ENCODE measurements at places on chromosomes 7 and 10. TPM values are rescaled to one million over a fixed set of nuclear protein-coding genes. Genes with fewer than 3 reads are reported as not detected.

UROS gene
- 70.2 TPM for polyA plus RNA-seq

MMRN2 gene
- 23.7 TPM for polyA plus RNA-seq

GRCh38 chr10:117257721-117258120 lies 16.8 kb downstream of the SLC18A2 start:
- no peak for DNase-seq

- DNase-seq: no peak
Observed at GRCh38 chr7:18013936-18014335, 13.7 kb downstream of the PRPS1L1 start.

- DNase-seq: no peak
Observed at GRCh38 chr7:158270106-158270775, 317.4 kb downstream of the PTPRN2 start.

All from left kidney (tissue), 8 donors.